Stimulated activated CD8-positive, alpha-beta memory T cell treated with anti-CD3 and anti-CD28 coated beads, Interleukin-7, amount 100 ng/mL, for 1 hour (primary cell): ENCODE measurements at places on chromosomes 3 and 15.

- DNase-seq = peak; percentile 33
Observed at GRCh38 chr15:84878504-84878903, 6.0 kb upstream of the SLC28A1 start.

DNA sequence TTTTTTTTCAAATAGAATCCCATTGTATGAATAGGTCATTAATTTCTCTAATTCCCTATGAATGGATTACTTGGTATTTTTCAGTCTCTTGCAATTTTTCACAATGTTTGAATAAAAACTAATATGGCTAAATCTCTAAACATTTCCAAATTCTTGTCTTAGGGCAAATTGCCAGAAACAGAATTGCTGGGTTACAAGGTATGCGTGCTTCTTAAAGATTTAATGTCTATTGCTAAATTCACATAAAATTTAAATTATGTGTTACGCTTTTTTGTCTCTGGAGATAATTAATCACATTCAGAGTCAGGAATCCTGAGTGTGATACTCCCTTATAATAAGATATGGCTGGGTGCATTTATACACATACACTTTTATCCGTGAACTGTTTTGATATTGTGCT, 264.5 kb upstream of the TBL1XR1 start:
- DNase-seq = no peak

DNA sequence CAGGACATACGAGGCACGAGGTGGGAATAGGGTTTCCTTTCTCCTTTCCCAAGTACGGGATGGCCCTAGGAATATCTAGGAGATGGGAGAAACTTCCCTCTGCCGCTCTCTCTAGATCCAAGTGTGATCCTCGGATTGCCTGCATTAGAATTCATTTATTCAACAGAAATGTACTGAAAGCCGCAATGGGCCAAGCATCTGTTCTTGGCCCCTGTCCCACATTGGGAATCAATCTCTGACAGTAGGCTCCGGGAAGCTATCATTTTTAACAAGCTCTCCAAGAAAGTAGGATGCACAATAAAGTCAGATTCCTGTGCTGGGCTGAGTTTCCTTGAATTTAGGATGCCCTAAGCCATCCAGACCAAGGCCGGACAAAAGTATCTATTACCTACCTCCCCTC, 37.2 kb upstream of the CA12 start:
- no peak for DNase-seq

GRCh38 chr3:36447061-36447460, 66.8 kb downstream of the STAC start:
- no peak for DNase-seq

DNA sequence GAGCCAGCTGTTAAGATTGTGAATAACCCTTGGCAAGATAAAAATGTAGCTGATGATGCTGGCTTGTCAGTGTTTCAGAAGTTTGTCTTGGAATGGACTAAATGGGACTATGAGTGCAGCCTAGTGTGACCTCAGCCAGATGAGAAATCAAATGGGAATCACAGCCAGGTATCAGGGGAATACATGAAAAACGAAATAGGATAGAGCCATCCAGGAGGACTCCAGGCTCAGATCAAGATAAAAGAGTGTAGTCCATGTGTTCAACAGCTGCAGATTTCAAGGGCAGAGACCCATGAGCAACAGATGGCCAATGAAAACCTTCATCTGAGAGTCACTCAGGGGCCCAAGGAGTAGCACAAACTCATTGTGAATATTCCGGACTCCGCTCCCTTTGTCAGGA, 1080.9 kb upstream of the CADM2 start:
- DNase-seq = no peak

GRCh38 chr15:36579792-36580431, 486 bp downstream of the CDIN1 start:
- no peak for DNase-seq

- DNase-seq = no peak
Observed at GRCh38 chr3:182948305-182948704, 32.0 kb downstream of the DCUN1D1 start.

DNA sequence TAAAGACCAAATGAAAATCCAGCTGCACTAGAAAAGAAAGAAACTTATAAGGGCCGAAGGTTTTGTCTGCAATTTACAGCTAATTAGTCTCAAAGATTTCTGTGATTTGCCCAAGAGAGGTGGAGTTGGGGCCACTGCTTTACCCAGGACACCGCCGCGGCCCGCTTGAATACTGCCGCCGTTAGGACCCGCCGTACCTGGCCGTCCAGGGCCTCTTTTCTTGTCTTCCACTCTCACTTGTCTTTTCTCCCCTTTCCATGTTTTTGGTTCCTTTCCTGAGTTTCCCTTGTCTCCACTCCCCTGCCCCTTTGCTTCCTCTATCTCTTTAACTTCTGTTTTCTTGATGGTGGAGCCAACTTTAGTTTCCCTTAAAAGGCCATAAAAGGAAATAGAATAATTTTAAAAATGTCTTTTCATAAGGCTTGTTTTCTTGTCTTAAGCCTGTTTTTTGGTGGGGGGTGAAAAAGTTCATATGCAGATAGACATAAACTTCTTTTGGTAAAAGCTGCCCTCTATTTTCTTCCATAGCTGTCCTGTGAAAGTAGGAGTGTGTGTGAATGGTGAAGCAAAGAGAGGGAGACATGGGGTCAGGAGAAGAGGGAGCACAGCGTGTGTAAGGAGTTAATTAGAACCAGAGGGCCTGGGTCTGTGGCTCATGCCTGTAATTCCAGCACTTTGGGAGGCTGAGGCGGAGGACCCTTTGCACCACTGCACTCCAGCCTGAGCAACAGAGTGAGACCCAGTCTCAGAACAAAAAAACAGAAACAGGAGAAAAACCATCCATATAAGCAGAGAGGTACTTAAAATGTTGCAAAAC, 16.0 kb upstream of the CCNL1 start:
- DNase-seq = no peak

- no peak for DNase-seq
Observed at GRCh38 chr15:89433686-89434085, 62.7 kb downstream of the RHCG start.
